ENCODE measurements at places on chromosomes 5 and 9.

- DNase-seq: no peak
Observed at GRCh38 chr5:13510616-13511015, 433.9 kb downstream of the DNAH5 start.

DNA sequence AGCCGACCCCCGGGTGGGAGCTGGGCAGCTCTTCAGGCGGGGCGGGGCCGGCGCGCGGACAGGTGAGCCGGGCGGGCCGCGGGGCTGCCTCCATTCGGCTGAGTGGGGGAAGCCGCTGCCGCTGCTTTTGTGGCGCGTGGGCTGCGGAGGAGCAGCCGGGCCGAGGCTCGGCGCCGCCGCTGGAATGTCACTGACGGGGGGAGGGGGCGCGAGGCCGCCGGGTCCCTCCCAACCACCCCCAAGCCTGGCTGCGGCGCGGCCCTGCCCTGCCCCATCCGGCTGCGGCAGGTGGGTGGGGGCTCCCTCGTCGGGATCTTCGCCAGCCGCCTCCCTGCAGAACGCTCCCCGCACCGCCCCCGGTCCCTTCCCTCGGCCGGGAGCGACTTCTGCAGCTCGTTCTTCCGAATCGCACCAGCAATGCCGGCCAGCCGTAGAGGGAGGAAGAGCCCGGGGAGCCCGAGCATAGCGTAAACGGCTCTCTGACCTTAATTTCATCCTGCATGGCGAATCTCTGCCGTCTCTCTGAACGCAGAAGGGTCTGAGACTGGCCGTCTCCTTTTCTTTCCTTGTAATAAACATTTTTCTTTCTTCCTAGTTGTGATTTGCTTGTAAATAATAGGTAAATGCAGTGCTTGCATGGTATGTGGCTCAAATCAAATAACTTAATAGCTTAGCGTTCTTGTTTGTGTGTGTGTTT is 505 bp downstream of the SPTAN1 start:
- DNase-seq: peak; percentile 33

GRCh38 chr5:28575368-28575767 is 1537.0 kb upstream of the CDH9 start:
- no peak for DNase-seq

- DNase-seq: no peak
Observed at GRCh38 chr9:78609450-78609849, 312.5 kb downstream of the PSAT1 start.

DNA sequence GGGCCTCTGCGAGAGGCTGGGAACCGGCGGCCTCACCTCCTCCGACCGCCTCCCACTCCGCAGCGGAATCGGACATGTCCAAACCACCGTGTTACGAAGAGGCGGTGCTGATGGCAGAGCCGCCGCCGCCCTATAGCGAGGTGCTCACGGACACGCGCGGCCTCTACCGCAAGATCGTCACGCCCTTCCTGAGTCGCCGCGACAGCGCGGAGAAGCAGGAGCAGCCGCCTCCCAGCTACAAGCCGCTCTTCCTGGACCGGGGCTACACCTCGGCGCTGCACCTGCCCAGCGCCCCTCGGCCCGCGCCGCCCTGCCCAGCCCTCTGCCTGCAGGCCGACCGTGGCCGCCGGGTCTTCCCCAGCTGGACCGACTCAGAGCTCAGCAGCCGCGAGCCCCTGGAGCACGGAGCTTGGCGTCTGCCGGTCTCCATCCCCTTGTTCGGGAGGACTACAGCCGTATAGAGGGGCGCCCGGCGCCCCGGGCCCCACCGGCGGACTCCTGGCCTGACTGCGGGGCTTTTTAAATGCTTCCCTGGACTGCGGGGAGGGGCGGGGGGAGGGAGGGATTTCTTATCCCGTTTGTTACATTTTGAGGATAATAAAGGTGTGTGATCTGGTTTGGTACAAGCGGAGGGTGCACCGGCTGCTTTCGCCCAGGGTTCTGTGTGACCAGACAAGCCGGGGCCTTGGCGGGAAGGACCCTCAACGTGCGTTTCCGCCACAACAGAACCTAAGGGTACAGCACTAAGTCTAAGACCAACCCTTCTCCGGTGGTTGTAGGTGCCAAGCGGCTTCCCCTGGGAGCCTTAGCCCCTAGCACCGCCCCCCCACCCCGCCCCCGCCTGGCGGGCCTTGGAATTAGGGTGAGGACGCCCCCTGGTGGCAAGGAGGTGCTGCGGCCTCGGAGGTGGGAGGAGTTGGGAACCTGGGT is 9.3 kb downstream of the PRR7 start:
- peak; percentile 53 for DNase-seq

GRCh38 chr5:143140492-143141203 is 262.8 kb downstream of the NR3C1 start:
- no peak for DNase-seq
